NCI-H526 treated with DMSO at 0.1 percent for 48 hours (cell line): ENCODE measurements at places on chromosomes 3 and 15.
A peak's percentile ranks its signal among the peaks of the same experiment; 100 is the strongest.

DNA sequence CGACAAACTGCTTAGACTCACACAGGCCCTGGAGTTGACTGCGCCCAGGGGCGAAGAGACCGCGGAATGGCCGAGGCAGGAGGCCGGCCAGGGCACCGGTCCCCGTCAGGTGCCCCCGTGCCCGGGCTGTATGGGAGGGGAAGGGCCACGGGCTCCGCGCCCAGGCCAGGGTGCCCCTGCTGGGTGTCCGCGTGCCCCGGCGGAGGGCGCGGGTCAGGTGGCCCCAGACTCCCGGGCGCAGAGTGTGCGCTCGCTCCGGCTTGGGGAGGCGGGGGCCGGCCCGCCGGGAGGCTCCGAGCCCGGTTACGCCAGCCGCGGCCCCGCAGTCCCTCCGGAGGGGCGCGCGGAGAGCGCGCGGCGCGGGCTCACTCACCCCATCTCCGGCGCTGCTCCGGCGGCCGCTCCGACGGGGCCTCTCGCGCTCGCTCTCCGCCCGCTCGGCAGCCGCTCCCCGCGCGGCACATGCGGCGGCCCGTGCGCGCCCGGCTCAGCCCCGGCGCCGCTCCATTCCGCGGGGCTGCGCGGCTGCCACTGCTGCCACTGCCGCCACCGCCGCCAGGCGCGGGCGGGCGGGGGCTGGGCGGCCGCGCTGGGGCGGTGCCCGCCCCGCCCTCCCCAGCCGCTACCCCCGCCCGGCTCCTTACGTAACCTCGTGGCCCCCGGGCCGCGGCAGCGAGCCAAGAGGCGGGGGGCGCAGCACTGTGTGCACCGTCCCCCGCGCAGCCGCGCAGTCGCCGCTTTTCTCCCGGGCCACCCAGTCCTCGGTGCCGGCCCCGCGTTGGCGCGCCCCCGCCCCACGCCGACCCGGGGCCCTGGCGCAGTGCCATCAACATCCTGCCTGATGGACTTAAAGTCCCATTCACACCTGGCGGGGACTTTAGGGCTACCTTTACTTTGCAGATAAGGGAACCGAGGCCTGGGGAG lies at the start of gene HOMER2:
Gene HOMER2 (minus strand): TSS at position 563 of the 924 bp plus-strand sequence. CDS start 185 bp downstream, at position 378.
- peak; percentile 56 for DNase-seq

DNA sequence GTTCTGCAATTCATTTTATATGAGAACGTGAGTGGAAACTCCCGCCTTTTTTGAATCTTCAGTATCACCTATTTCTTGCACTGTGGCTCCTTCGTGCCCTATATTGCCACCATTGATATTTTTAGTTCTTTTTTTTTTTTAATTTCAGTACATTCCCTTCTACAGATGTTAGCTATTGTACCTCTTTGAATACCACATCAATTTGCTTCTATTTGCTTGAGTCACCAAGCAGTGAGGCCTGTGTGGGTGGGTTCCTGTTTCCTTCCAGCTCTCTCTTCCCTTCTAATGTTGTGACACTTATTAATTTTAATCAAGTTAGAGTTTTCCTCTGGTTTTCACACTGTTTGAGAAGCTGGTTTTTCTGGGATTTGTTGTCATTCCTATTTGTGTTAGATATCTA lies 8.7 kb downstream of the HACD2 start:
- no peak for DNase-seq

DNA sequence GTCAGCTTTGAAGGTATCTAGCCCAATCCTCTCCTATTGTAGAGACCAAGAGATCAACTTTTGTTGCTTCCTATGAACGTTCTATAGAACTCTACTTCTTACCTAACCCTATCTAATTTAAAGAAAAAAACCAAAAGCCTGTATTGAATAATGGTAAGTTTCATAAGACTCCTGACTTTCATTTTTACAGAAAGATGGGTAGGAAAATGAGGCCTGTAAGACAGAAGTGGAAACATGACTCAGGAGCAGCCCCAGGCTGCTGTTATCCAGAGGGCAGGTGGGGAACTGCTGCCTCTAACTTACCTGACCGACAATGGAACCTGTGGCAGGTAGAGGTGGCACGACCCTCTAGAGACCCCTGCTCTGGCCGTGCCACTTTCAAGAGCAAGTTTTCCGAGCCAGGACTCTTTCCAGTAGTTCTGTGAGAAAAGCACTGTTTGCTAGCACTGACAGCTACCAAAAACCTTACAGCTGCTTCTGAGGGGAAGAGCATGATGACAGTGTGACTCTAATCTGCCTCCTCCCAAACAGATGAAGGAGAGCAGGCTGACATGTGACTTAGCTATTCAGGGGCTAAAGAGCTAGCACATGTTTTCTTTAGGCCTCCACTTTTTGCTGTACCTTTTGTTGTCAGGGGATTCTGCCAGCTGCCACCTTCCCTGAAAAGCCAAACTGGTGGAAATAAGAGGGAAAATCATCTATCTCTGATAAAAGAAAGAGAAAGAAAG lies 17.5 kb downstream of the POPDC2 start:
- DNase-seq, result no peak

- DNase-seq, result no peak
Measured at GRCh38 chr3:157081626-157082210, 78.2 kb downstream of the CCNL1 start.
